ENCODE measurements at places on chromosomes 13 and 19.

DNA sequence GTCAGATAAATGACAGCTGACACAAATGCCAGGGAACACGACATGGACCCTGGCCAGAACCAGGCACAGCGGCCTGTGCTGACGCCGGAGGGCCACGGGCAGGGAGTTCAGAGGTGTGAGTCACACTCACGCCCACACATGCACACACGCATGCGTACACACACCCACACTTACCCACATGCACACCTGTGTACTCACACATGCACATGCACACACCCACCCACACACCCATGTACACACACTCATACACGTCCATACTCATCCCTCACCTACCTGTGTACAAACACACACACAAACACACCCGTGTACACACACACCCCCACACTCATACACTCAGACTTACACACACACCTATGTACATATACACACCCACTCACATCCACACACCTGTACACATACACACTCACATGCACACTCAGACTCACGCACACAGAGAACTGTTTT lies 40.4 kb downstream of the MLLT1 start:
- peak; percentile 39 for DNase-seq

GRCh38 chr13:34620074-34620850 lies 321.8 kb upstream of the NBEA start:
- DNase-seq: no peak

DNA sequence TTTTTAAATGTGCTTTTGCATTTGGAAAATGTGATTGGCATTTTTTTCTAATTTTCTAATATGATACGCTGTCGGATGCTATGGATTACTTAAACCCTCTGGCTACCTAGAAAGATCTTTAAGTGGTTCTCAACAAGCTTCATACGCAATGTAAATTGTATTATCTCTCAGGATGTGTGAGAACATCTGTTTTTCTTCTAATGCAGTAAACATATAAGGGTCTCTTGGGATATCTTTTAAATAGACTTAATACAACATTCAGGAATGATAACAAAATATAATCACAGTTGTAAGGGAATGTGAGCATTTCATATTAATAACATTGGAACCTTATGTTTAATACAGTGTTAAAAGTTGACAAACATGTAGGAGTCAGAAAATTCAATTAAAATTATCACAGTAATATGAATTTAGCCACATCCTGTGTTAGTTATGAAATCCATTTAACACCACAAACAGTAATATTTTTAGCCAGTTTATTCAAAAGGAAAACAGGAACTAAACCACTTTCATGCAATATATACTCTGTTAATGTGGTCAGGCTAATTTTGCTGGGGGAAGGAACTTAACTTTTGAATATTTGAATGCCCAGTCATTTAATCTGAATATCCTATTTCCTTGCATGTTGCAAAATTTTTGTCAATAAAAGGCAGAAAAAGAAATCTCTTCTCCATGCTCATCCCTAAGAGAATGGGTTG lies 15.0 kb upstream of the ALOX5AP start:
- no peak for DNase-seq

DNA sequence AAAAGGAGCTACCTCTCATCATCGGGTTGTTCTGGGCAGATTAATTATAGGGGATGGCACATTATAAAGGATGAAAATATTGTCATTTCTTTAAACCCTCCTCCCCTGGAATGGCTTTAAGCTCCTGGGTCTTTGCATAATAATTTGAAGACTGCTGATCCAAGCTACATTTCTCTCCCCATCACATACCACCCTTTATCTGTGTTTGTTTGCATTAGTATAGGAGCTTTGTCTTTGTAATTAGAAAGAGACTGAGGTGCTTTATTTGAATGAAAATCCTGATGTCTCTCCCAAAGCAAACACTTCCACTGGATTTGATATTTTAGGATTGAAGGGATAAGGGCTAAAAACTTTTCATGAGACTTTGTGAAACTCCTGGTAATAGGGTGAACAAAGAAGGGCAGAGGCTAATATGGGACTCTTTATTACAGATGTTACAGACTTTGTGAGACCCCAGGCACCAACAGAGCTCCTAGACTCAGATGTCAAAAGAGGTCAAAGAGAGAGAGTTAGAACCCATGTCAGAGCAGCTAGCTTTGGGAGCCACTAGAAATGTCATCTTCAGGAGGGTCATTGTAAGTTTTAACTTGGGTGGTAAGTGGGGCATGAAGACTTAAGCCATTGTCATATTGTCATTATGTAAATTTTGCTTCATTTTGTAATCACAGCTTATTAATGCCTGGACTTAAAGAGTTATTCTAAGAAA lies 75.3 kb upstream of the RXFP2 start:
- DNase-seq: no peak

DNA sequence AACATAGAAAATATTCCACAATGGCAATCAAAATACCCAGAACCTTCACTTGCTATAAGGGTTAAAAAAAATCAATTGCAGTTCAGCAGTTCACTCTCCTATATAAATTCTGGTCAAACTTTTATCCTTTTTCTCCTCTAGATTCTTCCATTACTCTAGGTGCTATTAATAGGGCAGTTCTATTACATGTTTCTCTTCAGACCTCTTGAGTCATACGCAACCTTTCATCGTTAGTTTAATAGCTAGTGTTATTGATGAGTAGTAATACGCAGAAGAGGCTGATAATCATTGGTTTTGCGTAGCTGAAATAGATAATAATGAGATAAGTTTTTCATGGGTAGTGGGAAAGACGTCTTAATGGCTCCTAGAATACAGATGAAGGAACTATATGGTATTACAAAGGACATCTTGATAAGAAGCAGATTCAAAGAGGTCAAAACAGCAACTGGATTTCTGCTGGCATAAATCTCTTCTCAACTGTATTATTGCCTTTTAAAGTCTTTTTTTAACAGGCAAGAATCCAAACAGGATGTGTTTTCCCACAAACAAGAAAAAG lies 118.3 kb upstream of the STARD13 start:
- no peak for DNase-seq

DNA sequence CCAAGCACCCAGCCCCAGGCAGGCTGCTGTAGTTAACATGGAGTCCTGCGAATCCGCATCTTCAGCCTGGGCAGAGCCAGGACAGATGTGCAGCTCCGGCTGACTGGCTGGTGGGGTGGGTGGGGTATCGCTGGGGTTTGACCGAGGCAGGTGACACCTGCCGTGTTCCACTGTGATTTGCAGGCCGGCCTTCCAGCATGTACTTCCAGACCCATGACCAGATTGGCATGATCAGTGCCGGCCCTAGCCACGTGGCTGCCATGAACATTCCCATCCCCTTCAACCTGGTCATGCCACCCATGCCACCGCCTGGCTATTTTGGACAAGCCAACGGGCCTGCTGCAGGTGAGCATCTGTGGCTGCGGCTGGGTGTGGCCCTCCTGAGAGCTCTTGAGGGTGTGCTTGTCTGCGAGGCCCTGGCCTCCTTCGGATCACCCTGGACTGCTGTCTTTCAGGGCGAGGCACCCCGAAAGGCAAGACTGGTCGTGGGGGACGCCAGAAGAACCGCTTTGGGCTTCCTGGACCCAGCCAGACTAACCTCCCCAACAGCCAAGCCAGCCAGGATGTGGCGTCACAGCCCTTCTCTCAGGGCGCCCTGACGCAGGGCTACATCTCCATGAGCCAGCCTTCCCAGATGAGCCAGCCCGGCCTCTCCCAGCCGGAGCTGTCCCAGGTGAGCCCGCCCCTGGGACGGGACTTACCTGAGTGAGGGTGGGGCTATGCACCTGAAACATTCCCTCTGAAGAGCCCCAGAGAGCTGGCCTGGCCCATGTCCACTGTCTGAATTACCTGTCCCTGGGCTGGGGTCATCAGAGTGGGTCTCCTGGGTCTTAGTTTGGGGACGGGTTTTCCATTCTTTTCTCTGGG lies 30.6 kb downstream of the CERS1 start:
- DNase-seq: no peak

- no peak for DNase-seq
Observed at GRCh38 chr13:100159584-100159983, 70.7 kb downstream of the PCCA start.

DNA sequence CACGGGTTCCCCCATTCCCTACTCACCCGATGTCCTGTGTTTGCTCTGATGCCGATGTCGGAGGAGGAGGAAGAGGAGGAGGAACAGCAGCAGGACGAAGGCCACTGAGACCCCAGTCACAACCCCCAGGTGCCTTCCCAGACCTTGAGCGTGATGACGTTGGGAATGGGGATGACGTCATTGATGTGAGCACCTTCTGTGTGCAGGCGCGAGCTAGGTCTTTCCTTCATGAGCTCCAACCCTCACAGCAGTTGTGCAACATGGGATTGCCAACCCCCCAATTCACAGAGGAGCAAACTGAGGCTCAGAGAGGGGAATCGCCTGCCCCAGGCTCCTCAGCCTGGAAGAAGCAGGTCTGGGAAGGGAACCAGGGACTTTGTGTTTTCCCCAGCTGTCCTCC lies 4.2 kb downstream of the LILRB5 start:
- DNase-seq: no peak

GRCh38 chr19:17865364-17866311 lies 5.9 kb downstream of the RPL18A start:
- DNase-seq: peak; percentile 53

GRCh38 chr13:35470671-35471661 lies 5.5 kb downstream of the MAB21L1 start:
- DNase-seq: no peak

DNA sequence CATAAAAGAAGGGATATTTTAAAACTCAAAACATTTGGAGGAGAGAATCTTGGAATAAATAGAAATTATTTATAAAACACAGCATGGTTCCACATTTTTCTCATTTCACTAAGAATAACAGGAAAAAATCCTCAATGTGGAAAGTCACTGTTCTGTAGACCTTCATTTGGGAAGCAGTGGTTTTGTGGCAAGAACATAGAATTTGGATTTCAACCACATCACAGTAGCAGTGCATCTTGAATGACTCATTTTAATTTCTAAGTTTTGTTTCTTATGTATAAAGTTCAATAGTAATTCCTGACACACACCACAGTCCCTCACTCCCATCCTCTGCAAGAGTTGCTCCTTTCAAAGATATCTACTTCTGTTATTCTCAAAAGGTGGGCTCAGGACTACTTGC lies 264.0 kb downstream of the ENOX1 start:
- no peak for DNase-seq

DNA sequence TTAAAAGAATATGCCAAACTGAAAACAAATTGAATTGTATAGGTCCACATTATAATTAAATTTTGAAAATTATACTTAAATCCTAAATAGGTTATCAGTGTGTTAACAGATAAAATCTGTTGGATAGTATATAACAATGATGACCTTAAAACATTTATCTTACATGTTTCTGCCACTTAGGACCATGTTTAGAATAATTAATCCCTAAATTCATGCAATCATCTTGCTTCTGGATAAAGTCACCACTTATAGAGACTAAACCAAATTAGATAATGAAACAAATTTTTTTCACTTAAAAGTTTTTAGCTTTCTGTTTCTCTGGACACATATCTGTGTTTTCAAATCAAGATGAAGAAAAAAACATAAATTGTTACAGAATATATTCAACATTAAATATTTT lies 511.7 kb upstream of the MIR17HG start:
- DNase-seq: no peak

- DNase-seq: no peak
Observed at GRCh38 chr13:45276913-45277312, 64.1 kb downstream of the TPT1 start.

- peak; percentile 55 for DNase-seq
Observed at GRCh38 chr19:35856546-35857149, at the start of gene KIRREL2. Gene KIRREL2, plus strand, starts transcription at chr19:35856911. Its CDS starts 209 bp downstream, at chr19:35857120.

DNA sequence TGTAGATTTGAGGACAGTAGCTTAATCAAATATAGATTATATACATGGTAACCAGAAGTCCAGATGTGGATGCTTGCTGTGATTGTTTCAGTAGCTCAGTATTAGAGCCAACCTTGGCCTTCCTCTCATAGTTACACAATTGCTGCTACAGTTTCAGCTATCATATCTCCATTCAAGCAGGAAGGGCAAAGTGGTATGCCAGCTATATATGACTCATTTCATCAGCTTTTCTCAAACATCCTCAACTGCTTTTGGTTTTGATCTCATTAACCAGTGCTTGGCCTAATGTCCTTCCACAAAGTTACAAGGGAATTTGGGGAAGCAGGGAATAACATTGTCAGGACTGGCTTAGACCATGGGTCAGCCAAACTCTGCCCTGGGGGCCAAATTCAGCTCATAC lies 73.0 kb upstream of the MAB21L1 start:
- no peak for DNase-seq

DNA sequence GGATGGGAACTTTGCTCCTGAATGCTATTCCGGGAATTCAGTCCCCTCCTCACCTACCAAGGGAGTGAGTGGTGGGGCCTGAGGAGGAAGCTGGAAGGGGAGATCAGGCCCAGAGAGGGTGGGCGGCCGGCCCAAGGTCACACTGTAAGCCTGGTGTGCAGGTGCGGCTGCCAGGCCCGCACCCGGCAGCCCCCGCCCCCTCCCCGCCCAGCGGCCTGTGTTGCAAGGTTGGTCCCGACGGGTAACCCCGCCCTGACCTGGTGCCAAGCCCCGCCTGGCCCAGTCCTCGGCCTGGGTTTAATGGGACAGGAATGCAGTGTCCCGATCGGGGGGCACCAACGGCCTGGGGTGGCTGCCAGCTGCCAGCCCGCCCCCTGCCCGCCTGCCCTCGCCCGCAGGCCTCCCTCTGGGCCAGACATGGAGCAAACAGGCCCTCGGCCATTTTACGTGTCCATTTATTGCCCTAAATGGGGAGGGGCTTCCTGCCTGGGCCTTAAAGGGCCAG lies 5.5 kb downstream of the ZBTB7A start:
- peak; percentile 50 for DNase-seq

- peak; percentile 91 for DNase-seq
Observed at GRCh38 chr19:344625-345319, at the start of gene MIER2. Gene MIER2, minus strand, starts transcription at chr19:344796. Its CDS starts 14 bp downstream, at chr19:344782.

- no peak for DNase-seq
Observed at GRCh38 chr13:30867089-30867669, 38.9 kb upstream of the MEDAG start.

GRCh38 chr13:113820813-113821651 lies 42.8 kb downstream of the GAS6 start:
- no peak for DNase-seq

GRCh38 chr19:44512326-44513298 lies 12.3 kb upstream of the ZNF180 start:
- peak; percentile 58 for DNase-seq

DNA sequence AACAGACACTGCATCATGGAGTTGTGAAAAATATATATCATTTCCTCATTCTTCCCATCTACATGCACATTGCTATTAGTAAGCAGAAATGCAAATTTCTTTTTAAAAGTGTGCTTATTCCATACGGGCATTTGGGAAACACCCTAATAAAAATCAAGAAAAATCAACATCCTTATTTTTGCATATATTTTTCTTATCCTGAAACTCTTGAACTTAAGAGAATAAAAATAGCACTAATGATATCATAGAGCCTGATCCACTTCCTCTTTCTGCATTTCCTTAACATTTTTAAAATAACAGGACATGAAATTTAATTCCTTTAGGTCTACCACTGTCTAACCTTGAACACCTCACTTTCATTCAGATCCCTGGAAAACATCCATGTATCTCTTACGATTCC lies 123.3 kb downstream of the VWA8 start:
- DNase-seq: no peak

- peak; percentile 16 for DNase-seq
Observed at GRCh38 chr19:46660008-46660517, 919 bp downstream of the DACT3 start.

- DNase-seq: no peak
Observed at GRCh38 chr13:22126433-22127021, 455.7 kb downstream of the FGF9 start.

Measured in stimulated activated CD4-positive, alpha-beta T cell treated with anti-CD3 and anti-CD28 coated beads, Interleukin-15, amount 100 ng/mL, for 24 hours (primary cell).